Brain pericyte (primary cell): ENCODE measurements at places on chromosomes 3 and 15.

DNA sequence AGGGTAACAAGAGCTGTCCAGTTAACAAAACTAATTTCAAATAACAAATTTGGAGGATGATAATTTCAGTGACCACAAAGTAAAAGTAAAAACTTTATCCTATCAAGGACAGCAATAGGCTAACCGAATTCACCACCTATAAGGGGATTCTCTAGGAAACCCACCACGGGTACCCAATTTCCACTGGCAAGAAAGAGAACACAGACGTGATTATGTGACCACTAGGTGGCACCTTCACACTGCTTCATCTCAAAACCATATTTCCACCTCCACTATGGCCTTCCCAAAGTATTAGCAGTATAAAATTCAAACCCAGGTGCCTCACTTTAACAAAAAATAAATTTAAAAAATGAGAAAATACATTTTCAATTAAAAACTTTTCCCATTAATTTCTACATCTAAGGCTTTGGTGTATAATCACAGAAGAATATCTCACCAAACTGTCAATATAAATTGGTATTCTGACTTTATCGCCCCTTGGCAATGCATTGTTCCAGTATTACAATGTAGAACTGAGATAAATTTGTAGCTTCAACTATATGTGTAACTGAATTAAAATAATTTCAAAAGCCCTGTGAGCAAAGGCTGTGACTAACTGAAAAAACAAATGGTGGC lies 96.5 kb downstream of the FSIP1 start:
- no peak for DNase-seq

- no peak for DNase-seq
Measured at GRCh38 chr15:60932051-60932915, 296.8 kb downstream of the RORA start.

- peak; percentile 52 for DNase-seq
Measured at GRCh38 chr15:72685925-72686794, at the start of the genes BBS4 and HIGD2B. Gene BBS4 (plus strand): TSS chr15:72686207. CDS start chr15:72686228, 21 bp downstream. Gene HIGD2B (minus strand): TSS chr15:72686182. CDS start chr15:72676374, 9,808 bp downstream.

- no peak for DNase-seq
Measured at GRCh38 chr15:71296315-71296679, 181.0 kb downstream of the THSD4 start.

DNA sequence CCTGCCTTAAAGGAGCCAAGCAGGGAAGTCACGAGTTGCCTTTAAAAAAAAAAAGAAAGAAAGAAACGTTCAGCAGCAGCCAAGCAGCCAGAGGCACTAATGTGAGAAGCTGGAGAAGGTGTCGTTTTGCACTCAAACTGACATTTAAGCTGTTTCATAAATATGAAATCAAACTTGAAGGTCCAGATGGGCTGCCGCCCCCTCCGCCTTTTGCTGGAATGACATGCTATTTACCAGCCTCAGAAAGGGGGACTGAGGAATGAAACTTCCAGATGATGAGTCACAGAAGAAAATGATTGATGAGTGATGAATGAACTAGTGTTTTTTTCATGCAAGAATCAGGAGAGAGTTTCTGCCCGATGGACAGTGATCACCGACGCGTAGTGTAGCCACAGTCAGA lies 396.8 kb downstream of the IGSF11 start:
- DNase-seq = no peak

DNA sequence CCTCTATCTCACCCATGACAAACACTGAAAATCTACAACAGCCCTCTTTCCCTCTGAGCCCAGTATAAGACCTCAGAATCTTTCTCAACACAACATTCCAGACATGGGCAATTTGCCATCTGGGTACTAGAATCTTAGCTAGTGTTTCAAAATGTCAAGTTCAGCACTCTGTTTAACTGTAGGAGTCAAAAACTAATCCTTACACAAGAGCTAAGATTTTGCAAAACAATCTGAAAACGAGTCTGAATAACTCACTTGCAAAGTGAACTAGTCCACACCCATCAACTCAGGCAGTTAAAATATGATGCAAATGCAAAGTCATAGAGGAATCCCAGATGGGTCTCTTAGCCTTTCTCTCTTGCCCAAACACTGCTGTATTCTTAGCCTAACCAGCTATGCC lies 67.8 kb downstream of the GPR176 start:
- no peak for DNase-seq

DNA sequence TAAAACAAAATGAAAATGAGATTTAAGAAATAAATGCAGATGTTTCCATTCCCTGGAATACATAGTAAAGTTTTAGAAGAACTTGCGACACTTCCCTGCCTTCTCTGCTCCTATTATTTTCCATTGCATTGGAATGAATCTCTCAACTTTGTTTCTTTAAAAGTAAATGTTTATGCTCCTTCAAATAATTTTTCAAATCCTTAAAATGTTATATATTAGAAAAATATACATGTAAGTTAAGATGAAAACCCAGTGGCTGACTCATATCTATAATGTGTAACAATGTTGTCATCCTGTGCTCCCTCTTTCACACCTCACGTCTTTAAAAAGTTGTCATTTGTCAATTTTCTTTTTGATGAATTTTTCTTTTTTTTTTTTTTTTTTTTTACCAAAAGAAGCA lies 3.6 kb downstream of the RBMS3 start:
- no peak for DNase-seq

DNA sequence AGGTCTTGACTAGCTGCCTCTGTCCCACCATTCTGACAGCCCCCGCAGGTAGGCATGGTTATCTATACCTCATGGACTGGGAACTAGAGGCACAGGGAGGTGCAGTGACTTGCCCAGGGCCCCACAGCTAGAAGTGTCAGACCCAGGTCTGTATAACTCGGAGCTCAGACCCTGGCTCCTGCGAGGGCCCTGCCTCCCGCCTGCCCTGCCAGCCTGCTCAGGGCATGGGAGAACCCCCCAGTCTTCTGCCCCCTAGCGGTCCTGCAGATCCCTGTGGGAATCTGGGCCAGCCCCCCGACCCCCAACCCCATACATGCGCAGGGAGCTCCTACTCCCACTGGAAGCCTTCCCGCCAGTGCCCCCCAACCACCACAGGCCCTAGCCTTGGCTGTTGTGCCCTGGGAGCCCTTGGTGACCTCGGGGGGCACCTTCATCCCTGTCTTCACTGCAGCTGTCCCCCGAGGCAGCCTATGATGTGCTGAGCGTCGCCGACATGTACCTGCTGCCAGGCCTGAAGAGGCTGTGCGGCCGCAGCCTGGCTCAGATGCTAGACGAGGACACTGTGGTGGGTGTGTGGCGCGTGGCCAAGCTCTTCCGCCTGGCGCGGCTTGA lies 6.9 kb downstream of the ABTB1 start:
- no peak for DNase-seq

- DNase-seq = no peak
Measured at GRCh38 chr15:79981831-79982455, 10.9 kb upstream of the BCL2A1 start.

GRCh38 chr15:78133801-78134200 lies 2.6 kb upstream of the CIB2 start:
- no peak for DNase-seq

GRCh38 chr3:185153861-185154629 lies 1.2 kb upstream of the C3orf70 start:
- no peak for DNase-seq

GRCh38 chr3:114428044-114428595 lies 134.3 kb downstream of the TIGIT start:
- no peak for DNase-seq

DNA sequence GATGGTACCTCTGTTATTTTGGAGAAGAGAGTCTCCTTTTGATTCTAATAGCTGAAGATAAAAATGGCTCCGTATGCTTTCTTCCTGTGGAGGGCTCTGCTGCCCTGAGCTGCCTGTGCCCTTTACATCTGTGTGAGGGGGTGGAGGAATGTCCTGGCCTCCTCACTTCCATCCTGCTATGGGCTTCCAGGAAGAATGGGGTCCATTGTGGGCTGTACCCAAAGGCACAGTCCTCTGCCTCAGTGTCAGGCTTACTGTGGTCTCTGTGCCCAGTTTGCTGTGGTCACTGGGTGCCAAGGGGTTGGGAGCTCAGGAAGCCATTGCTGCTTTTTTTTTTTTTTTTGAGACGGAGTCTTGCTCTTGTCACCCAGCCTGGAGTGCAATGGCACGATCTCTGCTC lies 14.4 kb downstream of the DAG1 start:
- DNase-seq = no peak

DNA sequence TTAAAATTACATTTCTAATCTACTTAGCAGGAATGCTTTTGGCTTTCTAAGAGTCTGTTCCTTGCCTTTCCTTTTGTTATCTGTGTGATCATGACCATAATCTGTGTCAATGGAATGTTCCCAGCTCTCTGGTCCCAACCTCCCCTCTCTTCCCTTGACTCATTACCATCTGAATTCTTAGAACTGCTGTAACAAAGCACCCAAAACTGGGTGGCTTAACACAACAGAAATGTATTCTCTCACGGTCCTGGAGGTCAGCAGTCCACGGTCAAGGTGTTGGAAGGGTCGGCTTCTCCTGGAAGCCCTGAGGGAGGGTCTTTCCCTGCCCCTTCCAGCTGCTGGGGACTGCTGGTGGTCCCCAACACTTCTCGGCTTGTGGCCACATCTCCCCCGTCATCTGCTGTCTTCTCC lies 81.1 kb downstream of the LRRK1 start:
- no peak for DNase-seq

DNA sequence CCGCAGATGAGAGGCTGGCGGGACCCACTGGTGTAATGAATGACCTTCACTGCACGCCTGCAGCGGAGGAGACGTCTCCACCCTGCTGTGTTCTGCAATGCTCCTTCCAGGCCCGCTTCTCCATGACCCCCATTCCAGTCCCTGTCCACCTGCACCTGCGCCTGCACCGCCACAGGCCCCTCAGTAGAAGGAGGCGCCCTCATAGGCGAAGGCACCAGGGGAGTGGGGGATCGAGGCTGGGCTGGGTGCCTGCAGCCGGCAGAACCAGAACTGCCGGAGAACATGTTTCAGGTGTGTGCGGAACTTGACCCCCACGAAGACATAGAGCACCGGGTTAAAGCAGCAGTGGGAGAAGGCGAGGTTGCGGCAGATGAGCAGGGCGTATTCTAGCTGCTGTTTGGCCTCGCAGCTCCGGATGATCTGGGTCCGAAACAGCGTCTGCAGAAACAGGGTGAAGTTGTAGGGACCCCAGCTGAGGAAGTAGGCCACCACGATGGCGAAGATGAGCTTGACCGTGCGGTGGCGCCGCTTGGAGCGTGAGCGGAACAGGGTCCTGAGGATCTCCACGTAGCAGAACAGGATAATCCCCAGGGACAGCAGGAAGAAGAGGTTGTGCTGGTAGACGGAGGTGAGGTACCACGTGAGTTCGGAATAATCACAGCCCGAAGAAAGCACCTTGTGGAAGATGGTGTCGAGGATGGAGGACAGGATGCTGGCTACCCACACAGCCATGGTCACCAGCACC lies 6.3 kb downstream of the XCR1 start:
- no peak for DNase-seq

GRCh38 chr3:149593418-149594160 lies 64.2 kb downstream of the WWTR1 start:
- DNase-seq = no peak

- no peak for DNase-seq
Measured at GRCh38 chr15:88938802-88939485, 25.8 kb upstream of the MFGE8 start.

DNA sequence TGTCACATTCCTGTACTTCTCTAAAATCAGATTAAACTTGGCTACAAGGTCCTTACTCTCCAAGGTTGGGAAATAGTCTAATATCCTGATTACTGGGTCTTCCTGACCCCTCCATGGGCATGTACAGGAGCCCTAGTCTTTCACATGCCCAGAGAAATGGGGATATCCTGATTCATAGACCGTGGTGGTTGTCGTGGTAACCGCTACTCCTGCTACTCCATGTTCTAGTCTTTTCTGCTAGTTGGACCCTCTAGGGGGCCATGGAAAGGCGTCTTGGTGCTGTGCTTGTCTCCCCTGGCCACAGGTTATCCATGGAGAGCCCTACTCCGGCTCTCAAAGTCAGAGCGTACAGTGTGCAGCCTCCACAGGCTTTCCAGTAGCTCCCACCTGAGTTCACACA lies 13.1 kb upstream of the ZBTB38 start:
- no peak for DNase-seq

DNA sequence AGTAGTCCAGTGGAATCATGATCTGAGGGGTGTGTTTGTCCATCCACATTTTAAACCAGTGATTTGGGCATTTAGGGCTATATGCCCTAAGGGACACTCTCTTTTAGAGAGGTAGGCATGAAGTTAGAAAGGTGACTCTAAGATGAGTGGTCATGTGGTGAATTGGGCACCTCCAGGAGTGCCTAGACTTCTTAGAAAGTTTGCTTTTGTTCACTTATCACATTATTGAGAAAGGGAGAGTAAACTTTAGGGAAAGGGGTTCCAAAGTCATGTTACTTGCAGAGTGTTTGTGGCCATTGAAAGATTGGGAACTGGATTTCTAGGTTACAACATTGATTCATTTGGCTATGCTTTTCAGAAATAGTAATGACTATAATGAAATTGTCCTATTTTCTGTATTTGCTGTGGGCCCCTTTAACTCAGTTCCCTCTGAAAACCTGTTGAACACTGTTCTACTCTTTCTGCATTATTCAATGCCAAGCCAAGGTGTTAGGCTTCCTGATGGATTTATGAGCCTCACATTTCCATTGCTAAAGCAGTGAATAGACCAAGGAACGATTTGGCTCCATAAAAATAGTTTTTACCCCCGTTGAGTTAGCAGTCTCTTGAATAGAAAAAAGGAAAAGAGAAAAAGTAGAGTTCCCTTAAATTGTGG lies 169.3 kb downstream of the PTPRG start:
- no peak for DNase-seq

GRCh38 chr3:56683122-56683817 lies at the start of gene TASOR:
Gene TASOR (minus strand): TSS chr3:56683265. CDS start chr3:56683006, 259 bp downstream.
- DNase-seq = peak; percentile 20

DNA sequence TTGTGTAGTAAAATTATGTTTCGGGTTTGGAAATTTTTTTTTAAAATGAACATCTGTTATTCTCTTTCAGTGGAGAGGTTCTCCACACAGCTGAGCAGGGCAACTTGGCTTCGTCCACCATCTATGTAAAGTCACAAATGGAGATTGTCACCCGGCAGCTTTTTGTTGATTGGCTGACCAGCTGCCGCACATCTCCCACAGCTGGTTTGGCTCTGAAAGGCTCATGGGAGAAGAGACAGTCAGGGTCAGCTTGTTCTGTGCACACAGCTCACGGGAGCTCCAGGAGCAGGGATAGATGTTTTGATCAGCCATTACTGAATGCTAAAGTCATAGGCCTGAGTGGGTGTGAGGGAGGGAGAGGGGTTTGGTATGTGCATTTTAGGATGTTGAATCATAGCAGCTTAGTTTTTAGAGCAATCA lies 12.9 kb upstream of the CCDC80 start:
- no peak for DNase-seq

GRCh38 chr3:30749230-30749629 lies 142.8 kb downstream of the TGFBR2 start:
- no peak for DNase-seq

- DNase-seq = no peak
Measured at GRCh38 chr15:92880796-92881195, 19.3 kb upstream of the CHD2 start.

- DNase-seq = no peak
Measured at GRCh38 chr3:153171256-153171655, 9.2 kb downstream of the RAP2B start.
